ENCODE measurements at places on chromosomes 6 and 20. TPM values are rescaled to one million over a fixed set of nuclear protein-coding genes. Genes with fewer than 3 reads are reported as not detected.

LPA gene
- total RNA-seq = not detected

MLN gene
- not detected for total RNA-seq

YIPF3 gene
- total RNA-seq = 71.4 TPM

BFSP1 gene
- not detected for total RNA-seq

CYP21A2 gene
- 14.0 TPM for total RNA-seq

BPIFB4 gene
- not detected for total RNA-seq

HMGCLL1 gene
- total RNA-seq = 0.21 TPM

ADGRF4 gene
- not detected for total RNA-seq

DLK2 gene
- total RNA-seq = not detected

TRIM31 gene
- total RNA-seq = not detected

SNAP25 gene
- 0.43 TPM for total RNA-seq

POM121L2 gene
- not detected for total RNA-seq

TTLL9 gene
- total RNA-seq = not detected

XKR7 gene
- total RNA-seq = not detected

CDH22 gene
- not detected for total RNA-seq

NCOA5 gene
- total RNA-seq = 70.4 TPM

BMP5 gene
- not detected for total RNA-seq

SLC26A8 gene
- total RNA-seq = not detected

NOTCH4 gene
- 198 TPM for total RNA-seq

RIPPLY2 gene
- total RNA-seq = not detected

MEP1A gene
- not detected for total RNA-seq

All from ascending aorta (tissue), 2 donors.